Natural killer cell treated with Interleukin-12 subunit alpha and Interleukin-12 subunit beta and Interleukin-15 and Interleukin-18, amount 100 ng/mL, for 72 hours (primary cell): ENCODE measurements at places on chromosomes 2 and 18. TPM values are rescaled to one million over a fixed set of nuclear protein-coding genes. Genes with fewer than 3 reads are reported as not detected.

DNA sequence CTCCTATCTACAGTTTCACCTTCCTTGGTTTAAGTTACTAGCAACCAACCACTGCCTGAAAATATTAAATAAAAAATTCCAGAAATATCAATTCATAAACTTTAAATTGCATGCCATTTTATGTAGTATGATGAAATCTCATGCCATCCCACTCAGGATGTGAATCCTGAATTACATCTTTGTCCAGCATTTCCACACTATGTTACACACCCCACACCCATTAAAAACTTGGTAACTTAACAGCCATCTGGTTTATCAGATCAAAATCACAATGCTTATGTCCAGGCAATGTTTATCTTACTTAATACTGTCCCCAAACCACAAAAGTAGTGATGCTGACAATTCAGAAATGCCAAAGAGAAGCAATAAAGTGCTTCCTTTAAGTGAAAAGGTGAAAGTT, 21.6 kb downstream of the CUL3 start:
- H3K36me3 ChIP-seq, result peaks cover 7% of the 10 kb centered on the region
- DNase-seq, result no peak
- H3K4me3 ChIP-seq, result no peak overlapping the region
- H3K27me3 ChIP-seq, result no peaks in the 10 kb centered on the region
- peaks cover 50% of the 10 kb centered on the region for H3K4me1 ChIP-seq
- H3K27ac ChIP-seq, result no peak overlapping the region

- no peaks in the 10 kb centered on the region for H3K4me1 ChIP-seq
- H3K27me3 ChIP-seq, result peaks cover 18% of the 10 kb centered on the region
- no peak for DNase-seq
- H3K36me3 ChIP-seq, result no peaks in the 10 kb centered on the region
Observed at GRCh38 chr2:167855211-167855610, 392.2 kb downstream of the STK39 start.

GRCh38 chr2:120622159-120622869, 113.4 kb upstream of the GLI2 start:
- H3K4me1 ChIP-seq, result no peaks in the 10 kb centered on the region
- H3K36me3 ChIP-seq, result no peaks in the 10 kb centered on the region
- DNase-seq, result no peak
- no peak overlapping the region for H3K27ac ChIP-seq

- H3K4me3 ChIP-seq, result peak within 1 kb of the TSS; percentile 63
- no peak within 1 kb of the TSS for H3K27ac ChIP-seq
- H3K36me3 ChIP-seq, result peaks cover 5% of the 10 kb centered on the region
- peaks cover 67% of the 10 kb centered on the region for H3K27me3 ChIP-seq
- DNase-seq, result no peak
Observed at GRCh38 chr2:212538305-212539071, at the start of gene ERBB4. Gene ERBB4, minus strand, starts transcription at chr2:212538802. Its CDS starts 272 bp downstream, at chr2:212538530.

Gene RNF125
- total RNA-seq, result 12.0 TPM

GRCh38 chr2:206472094-206472493, 28.8 kb downstream of the ADAM23 start:
- H3K27ac ChIP-seq, result no peak overlapping the region
- H3K27me3 ChIP-seq, result no peaks in the 10 kb centered on the region
- no peak for DNase-seq
- H3K4me1 ChIP-seq, result no peaks in the 10 kb centered on the region
- no peak overlapping the region for H3K4me3 ChIP-seq
- peaks cover 5% of the 10 kb centered on the region for H3K36me3 ChIP-seq

GRCh38 chr2:39408351-39409136, 28.5 kb downstream of the MAP4K3 start:
- peaks cover 55% of the 10 kb centered on the region for H3K4me1 ChIP-seq
- no peaks in the 10 kb centered on the region for H3K27me3 ChIP-seq
- no peaks in the 10 kb centered on the region for H3K36me3 ChIP-seq
- H3K27ac ChIP-seq, result no peak overlapping the region
- no peak for DNase-seq

GRCh38 chr2:192190474-192190873, 4.3 kb downstream of the TMEFF2 start:
- DNase-seq, result no peak
- no peaks in the 10 kb centered on the region for H3K36me3 ChIP-seq
- H3K27ac ChIP-seq, result no peak overlapping the region
- H3K4me3 ChIP-seq, result no peak overlapping the region
- H3K27me3 ChIP-seq, result peaks cover 41% of the 10 kb centered on the region

GRCh38 chr2:138444411-138444810, 57.2 kb upstream of the SPOPL start:
- no peaks in the 10 kb centered on the region for H3K36me3 ChIP-seq

Gene ITGA4
- 147 TPM for total RNA-seq

Gene NETO1
- total RNA-seq, result not detected

Gene CFAP210
- total RNA-seq, result 0.59 TPM

GRCh38 chr2:189516546-189516945, 64.0 kb downstream of the SLC40A1 start:
- no peak for DNase-seq
- H3K4me3 ChIP-seq, result no peak overlapping the region
- no peaks in the 10 kb centered on the region for H3K36me3 ChIP-seq
- no peaks in the 10 kb centered on the region for H3K4me1 ChIP-seq

Gene TWSG1
- 37.4 TPM for total RNA-seq

Gene SLC8A1
- not detected for total RNA-seq

DNA sequence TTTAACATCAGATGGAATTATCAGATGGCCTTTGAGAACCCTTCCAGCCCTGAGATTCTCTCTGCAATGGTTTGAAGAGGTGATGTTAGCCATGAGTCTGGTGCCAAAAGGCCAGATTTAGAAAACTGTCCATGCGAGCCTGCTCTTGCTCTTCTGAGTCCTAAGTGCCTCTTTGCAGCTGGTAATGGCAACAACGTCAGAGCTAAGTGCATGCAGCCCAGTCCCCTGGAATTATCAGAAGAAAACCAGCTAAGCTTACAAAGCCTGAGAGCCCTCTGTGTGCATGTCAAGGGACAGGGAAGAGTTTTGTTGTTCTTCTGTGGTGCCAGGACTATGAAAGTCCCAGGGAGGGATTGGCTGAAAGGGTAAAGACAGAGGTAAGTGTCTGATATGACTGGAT, 89.8 kb downstream of the LOXHD1 start:
- DNase-seq, result no peak
- H3K4me3 ChIP-seq, result no peak overlapping the region
- no peaks in the 10 kb centered on the region for H3K36me3 ChIP-seq
- peaks cover 33% of the 10 kb centered on the region for H3K27me3 ChIP-seq
- H3K27ac ChIP-seq, result no peak overlapping the region
- no peaks in the 10 kb centered on the region for H3K4me1 ChIP-seq

Gene ABCG5
- not detected for total RNA-seq

DNA sequence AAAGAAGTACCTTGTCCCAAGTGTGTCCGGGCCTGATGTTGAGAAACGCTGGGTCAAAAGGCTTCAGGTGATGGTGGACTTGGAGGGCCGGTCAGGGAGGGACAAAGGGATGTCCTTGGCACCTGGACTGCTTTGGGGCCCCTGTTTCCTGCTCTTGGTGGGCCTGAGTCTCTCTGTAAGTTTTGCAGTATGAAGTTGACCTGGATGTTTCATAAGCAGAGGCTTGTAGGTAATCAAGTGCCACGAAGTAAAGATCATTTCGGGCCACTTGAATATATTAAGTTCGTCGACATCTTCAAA, 29.4 kb downstream of the ASAP2 start:
- H3K27ac ChIP-seq, result no peak overlapping the region
- no peak for DNase-seq
- no peak overlapping the region for H3K4me3 ChIP-seq

GRCh38 chr2:174863183-174863582, 98.9 kb upstream of the CHRNA1 start:
- H3K4me3 ChIP-seq, result no peak overlapping the region
- H3K4me1 ChIP-seq, result no peaks in the 10 kb centered on the region
- no peak overlapping the region for H3K27ac ChIP-seq
- no peaks in the 10 kb centered on the region for H3K36me3 ChIP-seq

GRCh38 chr2:208175069-208175839, 11.9 kb upstream of the CRYGA start:
- no peaks in the 10 kb centered on the region for H3K36me3 ChIP-seq
- H3K27ac ChIP-seq, result no peak overlapping the region
- H3K4me3 ChIP-seq, result no peak overlapping the region
- peaks cover 15% of the 10 kb centered on the region for H3K27me3 ChIP-seq
- peaks cover 2% of the 10 kb centered on the region for H3K4me1 ChIP-seq
- peak; percentile 72 for DNase-seq

DNA sequence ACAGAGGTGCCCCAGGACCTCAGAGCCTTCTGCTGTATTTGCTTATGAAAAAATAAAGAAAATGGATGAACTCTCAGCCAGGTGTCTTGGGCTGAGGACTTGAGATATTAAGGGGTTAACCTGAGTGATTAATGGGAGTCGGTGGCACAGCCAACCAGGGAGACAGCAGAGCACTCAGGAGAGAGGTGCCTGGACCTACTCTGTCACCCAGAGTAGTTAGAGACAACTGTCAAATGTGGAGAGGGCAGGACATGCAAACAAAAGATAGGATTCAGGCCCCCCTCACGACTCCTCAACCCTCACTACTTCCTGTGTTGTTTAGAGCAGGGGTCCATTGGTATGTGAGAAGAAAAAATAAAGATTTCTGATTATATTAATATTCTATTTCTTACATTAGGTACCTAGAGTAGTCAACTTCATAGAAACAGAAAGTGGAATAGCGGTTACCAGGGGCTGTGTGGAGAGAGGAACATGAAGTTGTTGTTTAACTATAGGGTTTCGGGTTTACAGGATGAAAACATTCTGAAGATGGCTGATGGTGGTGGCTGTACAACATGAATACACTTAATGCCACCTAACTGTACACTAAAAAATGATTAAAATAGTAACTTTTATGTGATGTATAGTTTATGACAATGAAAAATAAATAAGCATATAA, 28.6 kb upstream of the CETN1 start:
- no peaks in the 10 kb centered on the region for H3K36me3 ChIP-seq
- no peak overlapping the region for H3K27ac ChIP-seq
- H3K4me1 ChIP-seq, result no peaks in the 10 kb centered on the region
- no peak overlapping the region for H3K4me3 ChIP-seq

DNA sequence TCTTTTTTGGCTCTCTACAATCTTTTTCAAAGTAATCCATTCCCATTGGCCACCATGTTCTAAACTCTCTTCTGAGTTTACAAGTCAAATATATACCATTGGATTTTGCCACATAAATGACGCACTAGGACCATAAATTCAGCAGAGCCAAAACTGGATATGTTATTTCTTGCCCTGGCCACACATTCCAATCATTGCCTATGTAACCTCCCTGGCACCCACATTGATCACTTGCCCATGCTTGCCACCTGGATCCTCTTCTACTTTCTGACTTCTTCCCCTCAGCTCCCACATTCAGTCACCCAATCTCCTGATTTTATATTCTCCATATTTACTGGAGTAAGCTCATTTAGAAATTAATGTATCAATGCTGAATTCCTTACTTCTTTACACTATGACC, 5.1 kb upstream of the ZC3H15 start:
- H3K27ac ChIP-seq, result no peak overlapping the region
- no peaks in the 10 kb centered on the region for H3K27me3 ChIP-seq
- no peak overlapping the region for H3K4me3 ChIP-seq
- H3K36me3 ChIP-seq, result no peaks in the 10 kb centered on the region
- DNase-seq, result no peak

Gene EDAR
- total RNA-seq, result not detected

Gene PCARE
- not detected for total RNA-seq
